ENCODE measurements at places on chromosomes 12 and 14.

DNA sequence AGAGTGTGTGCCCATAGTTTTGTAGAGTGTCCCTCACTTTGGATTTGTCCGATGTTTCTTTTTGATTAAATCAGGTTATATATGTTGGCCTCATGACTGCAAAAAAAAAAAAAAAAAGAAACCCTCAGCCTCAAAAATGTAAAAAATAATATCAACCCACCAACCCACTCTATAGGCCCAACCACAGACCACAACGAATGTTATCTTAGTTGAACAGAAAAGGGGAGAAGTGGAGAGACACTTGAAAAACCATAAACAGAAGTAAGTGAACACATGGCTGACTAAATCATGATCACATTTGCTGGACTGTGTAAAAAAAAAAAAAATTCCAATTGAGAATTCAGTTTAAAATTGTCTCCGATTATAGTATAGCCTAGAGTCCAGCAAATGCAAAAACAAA is 45.5 kb upstream of the ST8SIA1 start:
- no peak for DNase-seq

GRCh38 chr14:77004711-77005460 is 23.6 kb downstream of the IRF2BPL start:
- DNase-seq, result no peak

DNA sequence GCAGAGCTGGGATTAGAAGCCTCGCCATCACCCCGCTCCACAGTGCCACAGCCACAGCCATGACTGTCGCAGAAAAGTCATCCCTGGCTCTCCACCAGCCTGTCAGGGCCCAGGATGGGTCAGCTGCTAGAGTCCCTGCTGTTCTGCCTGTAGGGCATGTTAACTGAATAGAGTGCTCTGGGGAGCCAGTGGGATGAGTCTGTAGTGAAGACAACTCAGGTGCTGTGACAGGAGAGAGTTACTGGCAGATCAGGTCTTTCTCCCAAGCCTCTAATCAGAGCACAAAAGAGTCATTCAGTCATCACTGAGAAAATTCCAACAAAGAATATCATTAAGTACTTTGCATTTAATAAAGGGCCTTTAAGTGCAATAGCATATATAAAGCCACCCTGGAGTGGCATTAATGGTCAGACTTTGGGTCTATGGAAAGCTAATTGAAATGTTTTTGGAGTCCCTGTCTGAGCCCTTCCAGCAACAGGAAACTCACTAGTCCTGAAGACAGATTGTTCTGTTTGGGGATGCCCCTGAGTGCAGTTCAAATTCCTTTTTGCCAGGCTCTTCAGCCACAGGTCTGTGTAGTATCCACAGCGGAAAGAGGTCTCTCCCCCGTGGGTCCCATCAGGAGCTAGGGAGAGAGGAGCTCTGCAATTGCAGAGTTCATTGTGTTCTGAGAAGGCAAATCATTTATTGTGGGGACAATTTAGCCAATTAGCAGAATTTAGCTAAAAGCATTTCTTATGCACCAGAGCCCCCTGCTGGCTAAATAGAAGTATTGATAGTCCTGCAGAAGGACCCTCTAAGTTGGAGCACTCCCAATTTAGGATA is 45.2 kb upstream of the C14orf132 start:
- DNase-seq, result no peak

DNA sequence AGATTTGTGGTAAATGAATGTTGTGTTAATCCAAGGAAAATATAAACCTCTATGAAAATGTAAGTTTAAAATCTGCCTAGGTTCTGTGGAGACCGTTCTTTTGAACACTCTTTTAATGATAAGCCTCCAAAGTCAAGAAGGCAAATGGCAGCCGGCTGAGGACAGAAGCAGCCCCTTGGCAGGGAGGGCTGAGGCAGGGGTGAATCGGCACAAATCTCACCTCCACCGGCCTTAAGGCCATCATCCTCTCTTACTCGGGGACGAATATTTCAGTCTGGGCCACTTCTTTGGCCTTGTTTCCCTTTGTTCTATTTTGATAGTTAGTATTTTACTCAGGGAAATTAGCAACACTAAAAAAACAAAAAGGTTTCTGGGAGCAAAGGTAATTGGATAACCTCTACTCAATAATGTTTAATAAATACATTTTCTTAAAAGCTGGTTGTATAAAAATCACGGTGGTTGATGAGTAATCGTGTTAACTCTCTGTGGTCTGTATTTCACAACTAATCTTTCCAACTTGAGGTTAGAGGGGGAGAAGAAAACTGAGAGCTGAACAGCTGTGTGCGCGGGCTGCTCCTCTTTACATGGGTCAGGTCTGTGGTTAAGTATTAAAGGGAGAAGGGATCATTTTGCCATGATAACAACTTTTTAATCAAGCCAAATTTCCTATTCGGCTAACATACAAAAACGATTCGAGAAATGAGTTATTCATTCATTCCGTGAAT is 18.6 kb downstream of the LGMN start:
- DNase-seq, result no peak

- no peak for DNase-seq
Observed at GRCh38 chr12:88325076-88325815, 183.1 kb downstream of the TMTC3 start.

DNA sequence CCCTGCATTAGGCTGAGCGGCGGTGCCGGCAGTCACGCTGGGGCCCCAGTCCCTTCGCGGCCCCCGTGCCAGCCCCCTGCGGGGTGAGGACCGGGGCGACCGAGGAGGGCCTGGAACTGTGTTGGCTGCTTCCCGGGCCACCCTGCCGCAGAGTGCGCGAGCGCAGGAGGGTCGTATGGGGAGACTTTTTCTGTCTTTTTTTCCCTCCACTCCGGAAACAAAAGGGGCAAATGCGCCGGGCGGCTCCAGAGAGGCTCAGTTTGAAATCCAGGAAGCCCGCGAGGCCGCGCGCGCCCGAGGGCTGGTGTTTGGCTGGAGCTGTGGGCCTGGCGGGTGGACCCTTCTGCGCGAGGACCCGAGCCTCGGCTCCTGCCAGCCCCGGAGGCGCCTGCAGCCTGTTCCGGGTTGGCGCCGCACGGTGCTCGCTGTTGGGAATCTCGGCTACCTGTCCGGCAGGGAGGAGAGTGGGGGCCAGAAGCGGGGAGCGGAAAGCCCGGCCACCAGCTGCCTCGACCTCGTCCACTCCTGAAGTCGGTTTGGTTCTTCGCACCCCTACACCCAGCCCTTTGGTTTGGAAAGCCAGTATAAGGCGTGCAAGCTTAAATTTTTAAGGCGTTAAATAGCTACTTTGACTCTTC is 638 bp downstream of the PLEKHG3 start:
- peak; percentile 88 for DNase-seq

DNA sequence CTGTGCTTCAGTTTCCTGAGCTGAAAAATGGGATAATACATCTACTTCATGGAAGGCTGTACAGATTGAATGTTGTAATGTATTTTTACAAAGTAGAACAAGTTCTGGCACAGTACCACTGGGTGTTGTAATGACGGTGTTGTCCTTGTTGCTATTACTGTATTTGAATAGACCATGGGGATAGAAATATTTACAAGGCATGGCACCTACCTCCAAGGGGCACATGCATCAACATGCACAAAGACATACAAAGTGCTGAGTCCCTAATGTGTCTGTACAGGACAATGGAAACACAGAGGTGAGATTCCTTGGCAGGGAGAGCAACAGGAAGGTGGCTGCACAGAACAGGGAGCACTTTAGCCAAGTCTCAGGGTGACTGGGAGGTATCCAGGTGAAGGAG is 930.6 kb upstream of the TMEM132C start:
- DNase-seq, result no peak

DNA sequence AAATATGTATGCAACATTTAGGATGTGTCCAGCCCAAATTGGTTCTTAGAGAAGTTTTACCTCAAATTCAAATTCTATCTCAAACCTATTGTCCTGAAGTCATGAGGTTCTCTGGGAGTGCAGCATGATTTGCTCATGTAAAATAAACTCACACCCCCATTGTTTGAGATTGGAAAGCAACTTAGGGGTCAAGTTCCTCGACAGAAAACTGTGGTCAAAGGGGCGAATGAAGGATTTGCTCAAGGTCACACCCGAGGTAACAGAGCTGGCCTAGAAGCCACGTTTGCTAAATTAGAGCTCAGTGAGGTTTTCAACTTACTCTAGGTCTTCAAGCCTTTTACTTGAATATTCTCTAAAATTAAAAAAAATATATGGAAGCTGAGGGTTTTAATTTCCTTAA is 197.7 kb upstream of the GZMB start:
- DNase-seq, result no peak

- DNase-seq, result no peak
Observed at GRCh38 chr12:93530358-93530757, 42.1 kb upstream of the SOCS2 start.

DNA sequence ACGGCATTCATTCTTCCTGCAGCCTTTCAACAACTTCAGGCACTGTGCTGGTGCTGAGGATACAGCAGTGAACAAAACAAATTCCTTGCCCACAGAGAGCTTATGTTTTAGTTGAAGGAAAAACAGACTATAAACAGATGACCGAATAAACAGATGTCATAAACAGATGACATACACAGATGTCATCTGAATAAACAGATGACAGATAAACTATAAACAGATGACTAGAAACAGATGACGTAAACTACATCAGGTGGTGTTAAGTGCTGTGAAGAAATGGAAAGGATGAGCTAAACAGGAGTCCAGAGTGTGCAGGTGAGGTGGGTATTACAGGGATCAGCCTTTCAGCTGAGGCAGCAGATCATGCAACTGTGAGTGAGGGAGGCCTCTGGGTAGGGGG is 80.9 kb downstream of the FAR2 start:
- DNase-seq, result no peak

DNA sequence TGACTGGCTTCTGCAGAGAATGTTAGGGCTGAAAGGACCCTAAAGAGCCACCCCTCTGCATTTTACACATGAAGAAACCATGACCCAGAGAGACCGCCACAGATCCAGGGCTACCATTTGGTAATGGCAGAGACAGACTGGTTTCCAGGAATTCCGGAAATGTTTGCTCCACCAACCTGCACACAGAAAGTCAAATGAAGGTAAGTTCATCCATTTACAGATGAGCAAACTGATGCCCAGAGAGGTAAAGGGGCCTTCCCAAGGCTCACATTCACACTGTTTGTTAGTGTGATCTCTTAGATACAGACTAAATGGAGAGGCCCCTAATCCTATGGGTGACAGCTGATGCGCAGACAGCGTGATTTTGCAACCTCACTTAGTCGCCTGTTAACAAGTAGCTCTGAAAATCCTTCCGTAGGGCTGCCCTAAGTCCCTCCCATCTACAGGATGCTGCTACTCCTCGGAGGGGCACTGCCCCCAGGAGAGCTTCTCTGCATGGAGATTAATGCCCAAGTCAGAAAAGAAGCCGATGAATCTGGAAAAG is 33.8 kb downstream of the ZFP36L1 start:
- DNase-seq, result no peak
